ENCODE measurements at places on chromosomes 2 and 18. TPM values are rescaled to one million over a fixed set of nuclear protein-coding genes. Genes with fewer than 3 reads are reported as not detected.

The TDRD15 gene
- total RNA-seq: not detected

The ANKMY1 gene
- total RNA-seq: 11.2 TPM

The UGT1A8 gene
- not detected for total RNA-seq

The CCDC102B gene
- total RNA-seq: 13.4 TPM

The KLHL29 gene
- total RNA-seq: 5.2 TPM

The ITGA6 gene
- 4.2 TPM for total RNA-seq

The GALNT13 gene
- under 0.01 TPM for total RNA-seq

The CTAGE1 gene
- total RNA-seq: not detected

The C2orf66 gene
- not detected for total RNA-seq

The IL1RL2 gene
- total RNA-seq: 1.4 TPM
